Caco-2 (cell line): ENCODE measurements at places on chromosomes 5 and 9.

DNA sequence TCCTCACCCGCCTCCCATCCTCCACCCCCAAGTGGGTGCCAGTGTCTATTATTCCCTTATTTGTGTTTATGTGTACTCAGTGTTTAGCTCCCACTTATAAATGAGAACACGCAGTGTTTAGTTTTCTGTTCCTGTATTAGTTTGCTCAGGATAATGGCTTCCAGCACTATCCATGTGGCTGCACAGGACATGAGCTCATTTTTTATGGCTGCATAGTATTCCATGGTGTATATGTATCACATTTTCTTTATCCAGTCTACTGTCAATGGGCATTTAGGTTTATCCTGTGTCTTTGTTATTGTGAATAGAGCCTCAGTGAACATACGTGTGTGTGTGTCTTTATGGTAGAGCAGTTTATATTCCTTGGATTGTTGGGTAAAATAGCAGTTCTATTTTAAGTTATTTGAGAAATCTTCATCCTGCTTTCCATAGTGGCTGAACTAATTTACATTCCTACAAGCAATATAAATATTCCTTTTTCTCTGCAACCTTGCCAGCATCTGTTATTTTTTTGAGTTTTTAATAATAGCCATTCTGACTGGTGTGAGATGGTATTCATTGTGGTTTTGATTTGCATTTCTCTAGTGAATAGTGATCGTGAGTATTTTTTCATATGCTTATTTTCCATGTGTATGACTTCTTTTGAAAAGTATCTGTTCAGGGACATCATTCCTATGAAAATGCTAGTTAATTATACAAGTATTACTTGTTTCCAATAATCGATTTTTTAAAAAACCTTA, 164.0 kb upstream of the CCDC152 start:
- DNase-seq, result no peak

- no peak for DNase-seq
Measured at GRCh38 chr5:119287547-119288111, 68.2 kb upstream of the TNFAIP8 start.

DNA sequence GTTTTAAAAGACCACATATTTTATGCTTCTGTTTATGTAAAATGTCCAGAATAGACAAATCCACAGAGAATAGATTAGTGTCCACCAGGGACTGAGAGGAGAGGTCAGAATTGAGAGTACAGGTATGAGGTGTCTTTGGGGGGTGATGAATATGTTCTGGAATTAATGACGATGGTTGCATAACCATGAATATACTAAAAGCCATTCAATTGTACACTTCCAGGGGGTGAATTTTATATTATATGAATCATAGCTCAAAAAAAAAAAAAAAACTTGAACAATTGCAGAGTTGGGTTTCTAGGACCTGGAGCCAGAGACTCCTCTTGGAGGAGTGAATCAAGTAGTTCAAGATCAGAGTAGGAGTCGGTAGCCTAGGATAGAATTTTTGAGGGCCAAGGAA, 57.8 kb upstream of the RUSC2 start:
- no peak for DNase-seq

DNA sequence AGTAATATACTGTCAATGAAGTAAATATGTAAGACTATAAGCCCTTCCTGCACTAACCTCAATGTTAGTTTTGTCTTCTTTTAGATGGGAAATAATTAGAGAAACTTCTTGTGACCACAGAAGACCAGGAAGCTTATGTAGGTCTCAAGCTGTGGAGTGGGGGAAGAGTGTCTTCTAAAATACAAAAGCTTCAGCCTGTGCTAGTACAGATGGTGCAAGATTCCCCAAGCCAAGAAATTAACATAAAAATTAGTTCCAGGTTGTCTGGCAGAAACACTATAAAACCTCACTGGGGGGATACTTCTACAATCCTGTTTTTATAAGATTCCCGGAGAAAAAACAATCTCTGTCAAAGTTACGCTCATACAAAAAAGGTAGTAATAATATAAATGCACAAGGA, 103.6 kb downstream of the FNBP1 start:
- DNase-seq, result no peak

DNA sequence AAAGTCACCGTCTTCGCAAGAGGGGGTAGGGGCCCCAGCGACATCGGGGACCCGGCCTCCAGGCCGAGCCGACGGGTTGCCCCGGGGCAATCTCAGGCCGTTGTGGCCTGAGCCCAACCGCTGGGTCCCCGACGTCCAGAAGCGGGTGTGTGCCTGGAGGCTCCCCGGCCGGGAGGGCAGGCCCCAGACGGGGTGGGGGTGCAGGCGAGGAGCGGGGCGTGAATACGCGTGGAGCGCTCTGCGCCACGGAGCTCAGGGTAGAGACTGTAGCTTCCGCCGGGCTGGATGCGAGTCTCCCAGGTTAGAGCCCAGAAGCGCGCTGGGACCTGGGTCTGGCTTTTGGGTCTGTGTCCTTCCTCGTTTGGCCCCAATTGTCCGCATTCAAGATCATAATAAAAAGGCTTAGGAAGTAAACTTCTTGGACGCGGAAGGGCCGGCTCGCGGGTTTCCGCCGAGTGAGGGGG, 3.5 kb downstream of the BARX1 start:
- DNase-seq, result no peak
